Small intestine (tissue), 16 donors: ENCODE measurements at places on chromosomes 1 and 21. TPM values are rescaled to one million over a fixed set of nuclear protein-coding genes. Genes with fewer than 3 reads are reported as not detected.

GRCh38 chr1:203929741-203930309, 68.4 kb downstream of the SNRPE start:
- no peak overlapping the region for H3K27ac ChIP-seq
- no peaks in the 10 kb centered on the region for H3K36me3 ChIP-seq
- peaks cover 1% of the 10 kb centered on the region for H3K27me3 ChIP-seq
- H3K4me3 ChIP-seq = no peak overlapping the region
- no peaks in the 10 kb centered on the region for H3K4me1 ChIP-seq

GRCh38 chr1:44238660-44239059, 25.4 kb downstream of the DMAP1 start:
- no peaks in the 10 kb centered on the region for H3K27me3 ChIP-seq
- no peak overlapping the region for H3K4me3 ChIP-seq
- H3K27ac ChIP-seq = no peak overlapping the region
- DNase-seq = no peak

DNA sequence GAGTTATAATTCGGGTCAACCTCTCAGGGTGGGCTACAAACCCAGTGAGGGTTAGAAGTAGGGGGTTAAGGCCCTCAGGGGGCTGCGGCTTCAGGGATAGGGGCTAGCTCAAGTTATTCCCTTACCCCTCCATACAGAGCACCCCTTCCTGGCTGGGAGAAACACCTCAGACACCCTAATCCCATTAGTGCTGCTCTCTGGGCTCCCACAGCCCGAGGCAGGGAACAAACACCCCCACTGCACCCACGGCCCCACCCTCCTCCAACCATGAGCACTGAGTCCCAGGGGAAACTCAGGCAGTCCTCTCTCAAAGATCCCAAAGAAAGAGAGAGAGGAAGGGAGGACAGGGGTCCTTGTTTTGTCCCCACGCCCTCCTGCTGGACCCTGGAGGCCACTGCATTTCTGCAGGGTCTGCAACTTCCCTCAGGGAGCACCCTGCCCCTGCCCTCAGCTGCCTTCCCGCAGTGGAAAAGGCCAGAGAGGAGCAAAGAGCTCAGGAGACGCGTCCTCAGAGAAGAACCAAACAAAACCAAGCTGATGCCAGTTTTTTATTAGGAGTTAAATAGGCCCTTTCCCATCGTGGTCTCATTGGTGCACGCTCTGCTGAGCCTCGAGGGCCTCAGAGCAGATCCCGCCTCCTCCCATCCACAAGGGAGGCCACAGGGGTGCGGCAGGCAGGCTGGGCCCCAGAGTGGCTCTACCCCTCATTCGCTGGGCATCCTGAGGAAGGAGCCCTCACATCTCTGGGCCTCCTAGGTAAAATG, 1.4 kb upstream of the S100A4 start:
- DNase-seq = no peak
- H3K4me1 ChIP-seq = peaks cover 11% of the 10 kb centered on the region
- no peaks in the 10 kb centered on the region for H3K36me3 ChIP-seq

- no peak overlapping the region for H3K4me3 ChIP-seq
- no peaks in the 10 kb centered on the region for H3K4me1 ChIP-seq
- H3K27ac ChIP-seq = no peak overlapping the region
These were observed 45.0 kb downstream of the DUSP10 start for GRCh38 chr1:221696718-221697461.

GRCh38 chr1:200150721-200151120, 123.2 kb downstream of the NR5A2 start:
- H3K27ac ChIP-seq = no peak overlapping the region
- peaks cover 26% of the 10 kb centered on the region for H3K36me3 ChIP-seq
- H3K4me3 ChIP-seq = no peak overlapping the region
- H3K27me3 ChIP-seq = no peaks in the 10 kb centered on the region
- H3K4me1 ChIP-seq = no peaks in the 10 kb centered on the region

GRCh38 chr1:154940651-154941194, 4.2 kb upstream of the PMVK start:
- H3K4me3 ChIP-seq = no peak overlapping the region
- H3K36me3 ChIP-seq = peaks cover 14% of the 10 kb centered on the region
- DNase-seq = no peak
- no peaks in the 10 kb centered on the region for H3K27me3 ChIP-seq
- peaks cover 49% of the 10 kb centered on the region for H3K4me1 ChIP-seq

- H3K36me3 ChIP-seq = peaks cover 12% of the 10 kb centered on the region
- no peak overlapping the region for H3K4me3 ChIP-seq
- H3K4me1 ChIP-seq = no peaks in the 10 kb centered on the region
- no peaks in the 10 kb centered on the region for H3K27me3 ChIP-seq
- DNase-seq = no peak
- H3K27ac ChIP-seq = no peak overlapping the region
These were observed 21.8 kb upstream of the PLEKHO1 start for GRCh38 chr1:150127868-150128267.

- no peak overlapping the region for H3K4me3 ChIP-seq
- peak overlapping the region; percentile 30 for H3K27ac ChIP-seq
These were observed 60.2 kb downstream of the PBX1 start for GRCh38 chr1:164619006-164619784.

DONSON gene
- polyA plus RNA-seq = 24.2 TPM
